ENCODE measurements at places on chromosomes 3 and 15. TPM values are rescaled to one million over a fixed set of nuclear protein-coding genes. Genes with fewer than 3 reads are reported as not detected.

SPTBN5 gene
- total RNA-seq = 9.4 TPM

GRCh38 chr15:72706266-72706665 lies 20.3 kb downstream of the BBS4 start:
- no peak for DNase-seq
- H3K27ac ChIP-seq = no peak overlapping the region
- H3K36me3 ChIP-seq = no peaks in the 10 kb centered on the region
- H3K4me3 ChIP-seq = no peak overlapping the region
- peaks cover 3% of the 10 kb centered on the region for H3K27me3 ChIP-seq

TRPM1 gene
- total RNA-seq = not detected

CCDC39 gene
- 0.46 TPM for total RNA-seq

DNA sequence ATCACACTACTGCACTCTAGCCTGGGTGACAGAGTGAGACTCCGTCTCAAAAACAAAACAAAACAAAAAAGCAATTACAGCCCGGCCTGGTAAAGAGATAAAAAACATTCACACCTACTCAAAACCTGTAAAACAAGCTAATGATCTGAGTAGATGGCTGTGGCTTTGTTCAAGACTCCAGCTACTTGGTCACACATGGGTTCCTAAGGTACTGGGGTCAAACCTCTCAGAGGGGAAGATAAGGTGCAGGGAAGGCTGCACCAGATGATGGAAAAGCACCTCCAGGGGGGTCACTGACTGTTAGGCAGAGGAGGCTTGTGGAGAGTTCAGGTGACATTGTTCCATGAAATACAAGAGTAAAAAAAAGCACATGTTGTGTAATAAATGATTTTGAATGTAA lies 450.2 kb upstream of the WNT5A start:
- H3K4me3 ChIP-seq = no peak overlapping the region
- no peaks in the 10 kb centered on the region for H3K27me3 ChIP-seq
- no peak for DNase-seq
- H3K27ac ChIP-seq = no peak overlapping the region
- H3K36me3 ChIP-seq = no peaks in the 10 kb centered on the region
- no peaks in the 10 kb centered on the region for H3K4me1 ChIP-seq

DNA sequence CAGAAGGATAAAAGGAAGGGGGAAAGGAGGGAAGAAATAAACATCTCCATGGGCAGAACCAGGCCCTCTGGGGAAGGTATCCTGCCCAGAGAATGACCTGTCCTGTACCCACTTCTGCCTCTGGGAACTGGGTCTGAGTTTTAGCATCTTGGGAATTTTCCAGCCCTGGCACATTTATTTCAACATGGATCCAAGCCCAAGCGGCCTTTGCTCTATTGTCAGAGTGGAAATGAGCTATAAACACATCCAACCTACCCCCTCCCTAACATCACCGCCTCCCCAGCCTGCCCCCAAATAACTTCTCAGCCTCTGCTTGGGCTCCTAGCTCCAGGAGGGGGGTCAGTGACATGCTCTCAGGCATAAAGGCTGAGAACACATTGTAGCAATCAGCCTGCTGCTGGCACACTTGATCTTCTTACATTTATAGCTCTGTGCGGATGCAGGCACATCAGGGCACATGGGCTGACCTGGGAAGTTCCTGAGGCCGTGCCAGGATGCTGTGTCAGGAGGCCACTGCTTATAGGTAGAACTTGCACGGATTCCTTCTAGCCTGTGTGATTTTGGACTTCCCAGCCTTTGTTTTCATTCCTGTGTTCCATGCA lies 4.6 kb upstream of the OXTR start:
- peaks cover 26% of the 10 kb centered on the region for H3K4me1 ChIP-seq
- peaks cover 7% of the 10 kb centered on the region for H3K27me3 ChIP-seq
- no peak overlapping the region for H3K4me3 ChIP-seq
- no peak overlapping the region for H3K27ac ChIP-seq
- no peak for DNase-seq

- H3K4me1 ChIP-seq = no peaks in the 10 kb centered on the region
- no peak overlapping the region for H3K4me3 ChIP-seq
- H3K27me3 ChIP-seq = no peaks in the 10 kb centered on the region
- DNase-seq = no peak
- H3K36me3 ChIP-seq = no peaks in the 10 kb centered on the region
These were observed 329.1 kb upstream of the ROBO1 start for GRCh38 chr3:80096909-80097308.
